Left kidney (tissue), 8 donors: ENCODE measurements at places on chromosomes 7 and 10. TPM values are rescaled to one million over a fixed set of nuclear protein-coding genes. Genes with fewer than 3 reads are reported as not detected.

The ECHDC3 gene
- polyA plus RNA-seq: 11.0 TPM

The ARHGAP12 gene
- 49.9 TPM for polyA plus RNA-seq

The DDC gene
- polyA plus RNA-seq: 76.2 TPM

The DRGX gene
- not detected for polyA plus RNA-seq
